ENCODE measurements at places on chromosomes 3 and 15. TPM values are rescaled to one million over a fixed set of nuclear protein-coding genes. Genes with fewer than 3 reads are reported as not detected.
A peak's percentile ranks its signal among the peaks of the same experiment; 100 is the strongest.

Gene UTS2B
- polyA plus RNA-seq = 0.79 TPM

Gene TGM5
- polyA plus RNA-seq = not detected

Gene CNTN6
- 2.9 TPM for polyA plus RNA-seq

DNA sequence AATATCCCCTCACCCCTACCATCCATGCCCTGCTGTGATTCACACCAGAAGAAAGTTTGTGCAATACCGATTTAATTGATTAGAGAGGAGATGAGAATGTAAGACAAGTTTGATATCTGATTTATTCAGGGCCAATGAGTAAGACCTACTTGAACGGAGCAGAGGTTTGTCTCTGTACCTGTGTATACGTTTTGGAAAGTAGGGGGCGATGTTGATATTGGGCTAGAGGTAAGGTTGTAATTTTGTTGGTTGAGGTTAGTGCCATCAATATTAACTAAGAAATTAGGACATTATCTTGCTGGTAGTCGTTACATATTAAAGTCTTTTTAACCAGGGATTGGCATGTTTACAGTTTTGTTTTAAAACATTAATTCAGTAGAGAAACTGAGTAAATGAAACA, 20.5 kb downstream of the EAF2 start:
- DNase-seq = no peak

- DNase-seq = no peak
Measured at GRCh38 chr3:113148284-113148683, 63.1 kb upstream of the BOC start.

DNA sequence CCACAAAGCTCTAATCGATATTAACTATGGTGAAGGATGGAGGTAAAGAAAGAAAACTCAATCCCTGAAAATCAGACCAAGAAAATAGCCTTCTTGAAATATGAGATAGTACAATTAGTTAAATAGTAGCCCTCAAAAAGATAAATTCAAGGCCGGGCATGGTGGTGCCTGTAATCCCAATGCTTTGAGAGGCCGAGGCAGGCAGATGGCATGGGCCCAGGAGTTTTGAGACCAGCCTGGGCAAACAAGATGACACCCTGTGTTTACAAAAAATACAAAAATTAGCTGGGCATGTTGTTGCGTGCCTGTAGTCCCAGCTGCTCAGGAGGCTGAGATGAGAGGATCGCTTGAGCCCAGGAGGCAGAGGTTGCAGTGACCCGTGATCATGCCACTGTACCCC, 31.6 kb upstream of the CEP152 start:
- DNase-seq = no peak

GRCh38 chr3:134360046-134360445, 14.2 kb downstream of the AMOTL2 start:
- no peak for DNase-seq

DNA sequence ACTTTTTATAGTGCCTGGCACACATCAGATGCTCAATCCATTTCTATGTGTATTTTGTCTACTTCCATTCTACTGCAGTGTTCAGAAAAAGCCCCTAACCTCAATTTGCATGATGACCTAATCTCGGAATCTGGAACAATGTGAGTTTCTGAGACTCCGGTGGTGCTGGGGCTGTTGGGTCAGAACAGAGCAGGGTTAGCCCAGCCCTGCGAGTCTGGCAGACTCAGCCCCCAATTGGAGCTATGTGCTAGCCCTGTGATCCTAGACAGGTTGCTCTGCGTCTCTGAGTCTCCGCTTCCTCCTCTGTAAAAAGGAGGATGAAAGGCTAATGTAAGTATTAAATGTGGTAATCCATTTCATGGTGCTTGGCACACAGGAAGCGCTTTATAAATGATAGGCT, 95.0 kb upstream of the ICE2 start:
- no peak for DNase-seq

DNA sequence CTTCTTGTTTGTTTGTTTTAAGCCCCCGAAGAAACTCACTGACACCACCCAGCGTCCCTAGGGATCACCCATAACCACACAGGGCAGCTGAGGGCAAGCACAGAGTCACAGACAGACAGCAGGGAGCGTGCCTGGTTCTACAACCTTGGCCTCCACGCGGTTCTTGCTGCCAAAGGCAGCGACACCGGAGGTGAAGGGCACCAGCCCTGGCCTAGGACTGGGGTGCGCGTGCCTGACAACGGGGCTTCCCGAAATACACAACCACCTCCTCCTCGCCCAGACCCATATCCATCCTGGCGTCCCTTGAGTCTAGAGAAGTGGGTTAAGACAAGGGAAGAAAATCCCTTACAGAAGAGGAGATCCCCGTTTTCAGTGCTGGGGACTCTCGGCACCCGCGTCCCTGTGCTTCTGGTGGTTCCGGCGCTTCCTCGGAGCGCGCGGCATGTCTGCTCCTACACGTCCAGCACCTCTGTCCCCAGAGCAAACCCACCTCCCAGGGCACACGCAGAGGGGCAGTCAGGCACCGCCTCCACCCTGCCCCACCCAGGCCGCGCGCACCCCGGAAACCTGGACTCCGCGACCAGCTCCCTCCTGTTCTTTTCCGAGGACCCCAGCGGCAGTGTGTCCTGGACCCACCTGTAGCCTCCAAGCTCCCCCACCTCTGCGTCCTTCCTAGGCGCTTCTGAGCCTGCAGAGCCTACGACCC, 911 bp downstream of the RFTN1 start:
- DNase-seq = no peak

DNA sequence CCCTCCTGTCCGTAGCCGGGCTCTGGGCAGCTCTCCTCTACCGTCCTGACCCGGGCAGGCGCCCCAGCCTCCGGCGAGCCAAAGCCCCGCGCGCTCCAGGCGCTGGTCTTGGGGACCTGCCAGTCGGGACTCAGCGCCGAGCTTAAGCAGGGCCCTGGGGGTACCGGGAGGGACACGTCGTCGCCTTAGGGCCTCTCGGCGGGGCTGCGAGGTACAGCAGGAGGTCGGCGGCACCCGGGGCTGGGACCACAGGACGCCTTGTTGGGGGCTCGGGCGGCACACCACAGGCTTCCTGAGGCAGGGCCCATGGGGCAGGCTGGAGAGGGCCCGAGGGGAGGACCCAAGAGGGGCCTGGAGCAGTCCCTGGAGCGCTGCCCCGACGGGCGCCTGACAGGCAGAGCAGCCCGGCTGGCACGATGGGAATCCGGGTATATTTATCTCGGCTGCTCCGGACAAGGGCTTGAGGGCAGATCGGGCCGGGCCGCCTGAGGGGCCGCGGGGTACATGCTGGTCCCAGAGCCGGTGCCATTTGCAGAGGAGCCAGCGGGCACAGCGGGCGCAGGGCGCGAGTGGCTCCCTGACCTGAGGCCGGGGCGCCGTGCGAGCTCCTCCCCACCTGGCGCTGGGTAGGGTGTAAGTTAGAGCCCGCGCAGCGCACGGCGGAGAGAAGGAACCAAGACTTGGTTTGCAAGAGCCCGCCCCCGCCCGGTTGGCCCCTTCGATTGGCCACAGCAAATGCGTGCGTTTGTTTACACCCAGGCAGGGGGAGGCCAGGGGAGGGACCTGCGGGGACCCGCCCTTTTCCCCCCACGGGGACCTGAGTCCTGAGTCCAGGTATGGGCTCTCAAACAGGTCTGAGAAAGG, 574 bp downstream of the SLC38A3 start:
- no peak for DNase-seq

DNA sequence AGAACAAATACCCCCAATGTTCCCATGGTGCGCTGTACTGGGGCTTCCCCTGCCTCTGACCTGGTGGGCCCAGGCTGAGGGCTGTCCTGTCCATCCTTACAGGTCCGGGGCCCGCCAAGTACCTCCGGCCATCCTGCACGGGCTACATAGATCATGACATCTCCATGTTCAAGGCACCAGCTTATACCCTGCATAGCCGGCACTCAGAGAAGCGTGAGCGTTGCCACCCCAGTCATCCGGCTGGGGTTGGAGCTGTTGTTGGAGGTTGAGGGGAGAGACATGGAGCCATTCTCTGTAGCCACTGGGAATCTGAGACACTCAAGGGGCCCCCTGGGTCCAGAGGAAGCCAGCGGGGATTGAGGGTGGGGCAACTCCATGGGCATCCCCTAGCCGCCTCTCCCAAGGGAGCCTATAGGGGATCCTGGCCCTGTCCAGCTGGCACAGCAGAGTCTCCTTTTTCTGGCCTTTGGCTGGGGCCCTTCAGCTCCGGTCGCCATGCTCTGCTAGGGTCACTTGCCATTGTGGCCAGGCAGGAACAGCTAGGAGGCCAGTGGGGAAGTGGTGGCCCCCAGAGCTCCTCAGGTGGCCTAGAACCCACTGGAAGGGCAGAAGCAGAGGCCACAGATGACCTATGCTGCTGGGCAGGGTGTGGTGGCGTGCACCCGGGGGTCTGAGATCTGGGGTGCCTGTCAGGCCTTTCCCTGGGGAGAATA, 12.5 kb upstream of the CSPG4 start:
- no peak for DNase-seq

- no peak for DNase-seq
Measured at GRCh38 chr3:67489816-67490215, 164.6 kb downstream of the SUCLG2 start.

- no peak for DNase-seq
Measured at GRCh38 chr15:55526559-55527036, 18.6 kb upstream of the DNAAF4 start.

- DNase-seq = no peak
Measured at GRCh38 chr3:27903446-27903845, 181.3 kb upstream of the EOMES start.

GRCh38 chr3:190575437-190576185, 61.7 kb downstream of the IL1RAP start:
- no peak for DNase-seq

GRCh38 chr3:152269056-152269830, 514 bp downstream of the MBNL1 start:
- DNase-seq = peak; percentile 83

- DNase-seq = no peak
Measured at GRCh38 chr3:100954990-100955389, 38.2 kb downstream of the ABI3BP start.

Measured in left renal cortex interstitium (tissue), 4 donors.